ENCODE measurements at places on chromosomes 4 and X.
A peak's percentile ranks its signal among the peaks of the same experiment; 100 is the strongest.

GRCh38 chrX:23341452-23341851, 6.8 kb downstream of the PTCHD1 start:
- no peak for DNase-seq

DNA sequence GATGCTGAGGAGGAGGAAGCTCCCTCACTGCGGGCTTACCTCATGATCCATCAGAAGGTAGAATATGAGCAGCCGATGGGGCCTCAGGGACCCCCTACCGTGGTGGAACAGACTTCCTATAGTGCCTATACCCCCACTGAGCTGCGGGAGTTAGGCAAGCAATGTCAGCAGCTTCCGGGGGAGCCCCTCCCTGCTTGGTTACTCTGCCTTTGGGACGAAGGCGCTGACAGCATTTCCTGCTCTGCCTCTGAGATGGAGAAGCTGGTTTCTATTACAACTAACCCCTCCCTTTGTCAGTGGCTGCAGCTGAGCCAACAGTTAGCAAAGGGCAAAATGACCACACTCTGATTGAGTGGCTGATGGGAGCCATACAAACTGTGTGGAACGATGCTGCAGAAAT, 430.7 kb downstream of the IDS start:
- no peak for DNase-seq

GRCh38 chr4:4689694-4690440, 148.0 kb upstream of the STX18 start:
- DNase-seq = no peak

DNA sequence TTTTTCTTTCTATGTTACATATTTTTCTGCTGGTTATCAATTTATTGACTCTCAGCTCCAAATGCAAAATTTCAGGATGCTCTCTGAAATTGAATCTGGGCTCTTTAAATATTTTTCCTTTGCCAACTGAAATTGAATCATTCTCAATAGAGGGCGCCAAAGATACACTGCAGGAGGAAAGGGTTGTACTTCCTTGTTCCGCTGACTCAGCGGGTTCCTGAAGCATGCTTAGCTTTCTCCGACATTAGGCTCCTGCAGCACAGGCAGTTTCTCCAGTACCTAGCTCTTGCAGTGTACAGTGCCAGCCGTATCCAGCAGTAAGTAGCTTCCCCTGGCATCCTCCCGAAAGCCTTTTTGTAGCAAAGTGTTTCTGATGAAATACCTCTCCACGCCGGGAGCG, 28.8 kb upstream of the CFAP47 start:
- no peak for DNase-seq

- no peak for DNase-seq
Measured at GRCh38 chr4:119731778-119732177, 103.2 kb upstream of the PDE5A start.

DNA sequence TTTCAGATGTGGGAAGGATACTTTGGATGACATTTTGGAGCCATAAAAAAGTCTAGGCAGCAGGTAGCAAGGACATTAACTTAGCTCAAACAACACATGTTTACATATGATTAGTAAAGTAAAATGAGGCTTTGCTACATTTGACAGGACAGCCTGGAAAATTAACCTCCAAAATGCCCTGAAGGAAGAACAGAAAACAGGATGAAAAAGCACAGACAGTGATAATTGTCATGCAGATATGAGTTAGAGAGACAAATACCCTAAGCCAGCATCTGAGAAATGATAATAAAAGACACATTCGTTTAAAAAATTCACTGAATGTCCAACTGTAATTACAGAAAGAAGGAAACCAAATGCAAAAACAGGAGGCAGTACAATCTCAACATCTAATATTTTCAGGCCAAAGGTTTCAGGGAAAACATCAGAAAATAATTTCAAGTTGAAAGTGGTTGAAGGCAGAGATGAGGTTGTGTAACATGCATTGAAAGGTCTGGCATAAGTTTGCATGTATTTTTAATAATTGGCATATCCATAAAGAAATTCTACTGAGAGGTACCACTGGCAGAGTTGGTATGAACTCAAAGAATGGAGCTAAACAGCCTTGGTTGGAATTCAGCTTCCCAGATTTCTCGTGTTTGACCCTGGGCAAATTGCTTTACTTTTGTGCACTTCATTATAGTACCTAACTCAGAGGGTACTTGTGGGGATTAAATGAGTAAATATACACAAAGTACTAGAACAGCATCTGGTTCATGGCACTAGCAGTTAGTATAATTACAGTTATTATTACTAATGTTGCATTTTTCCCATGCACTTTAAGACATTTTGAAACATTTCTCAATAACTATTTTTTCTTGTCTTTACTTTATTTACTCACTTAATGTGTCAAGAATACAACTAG, 54.4 kb upstream of the MAP9 start:
- no peak for DNase-seq

GRCh38 chr4:82989575-82990429, 20.8 kb downstream of the LIN54 start:
- no peak for DNase-seq

GRCh38 chr4:2266821-2267220, 4.9 kb upstream of the MXD4 start:
- no peak for DNase-seq

DNA sequence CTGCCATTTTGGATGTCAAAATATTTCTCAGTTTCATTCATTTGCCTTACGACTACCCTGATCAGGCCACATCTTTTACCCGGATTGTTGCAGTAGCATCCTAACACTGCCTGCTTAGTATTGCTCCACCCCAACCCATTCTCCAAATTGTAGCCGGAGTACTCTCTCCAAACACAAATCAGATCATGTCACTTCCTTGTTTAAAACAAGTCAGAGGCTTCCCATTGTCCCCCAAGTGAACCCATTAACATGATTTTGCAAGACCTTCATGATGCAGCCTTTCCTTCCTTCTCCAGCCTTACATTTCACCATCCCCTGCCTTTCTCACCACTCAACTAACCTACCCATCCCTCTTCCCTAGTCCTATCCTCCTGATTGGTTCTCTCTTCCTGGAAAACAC, 53.1 kb downstream of the FANCB start:
- no peak for DNase-seq

DNA sequence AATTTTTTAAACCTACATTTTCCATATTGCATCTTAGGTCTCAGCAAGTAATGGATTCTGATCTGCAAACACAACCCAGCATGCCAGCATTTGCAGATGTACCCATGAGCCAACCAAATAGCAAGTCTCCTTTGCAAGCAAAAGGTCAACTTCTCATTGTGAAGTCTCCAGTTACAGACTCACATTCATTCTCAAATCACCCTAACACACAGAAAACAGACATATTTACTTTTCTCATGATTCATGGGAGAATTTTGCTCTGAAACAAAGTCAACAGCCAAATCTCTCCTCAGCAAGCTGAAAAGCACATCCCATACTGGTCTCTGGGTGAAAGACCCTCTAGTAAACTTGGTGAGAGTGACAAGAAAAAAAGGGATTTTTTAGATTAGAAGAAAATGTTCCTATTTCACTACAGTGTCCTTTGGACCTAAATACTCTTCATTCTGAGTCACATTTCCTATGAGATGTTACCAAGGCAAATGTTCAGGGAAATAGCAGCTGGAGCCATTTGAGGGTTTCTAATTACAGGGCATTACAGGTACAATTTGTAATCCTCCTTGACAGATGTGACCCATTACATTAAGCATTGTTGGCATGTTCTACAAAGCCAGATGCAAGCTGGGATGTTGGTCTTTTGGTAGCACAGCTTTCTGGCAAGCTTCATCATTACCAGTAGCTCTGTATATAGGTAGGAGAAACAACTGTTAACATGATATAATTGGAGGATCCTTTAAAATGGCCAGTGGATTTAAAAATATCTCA, 383.3 kb downstream of the SMARCA1 start:
- DNase-seq = no peak

DNA sequence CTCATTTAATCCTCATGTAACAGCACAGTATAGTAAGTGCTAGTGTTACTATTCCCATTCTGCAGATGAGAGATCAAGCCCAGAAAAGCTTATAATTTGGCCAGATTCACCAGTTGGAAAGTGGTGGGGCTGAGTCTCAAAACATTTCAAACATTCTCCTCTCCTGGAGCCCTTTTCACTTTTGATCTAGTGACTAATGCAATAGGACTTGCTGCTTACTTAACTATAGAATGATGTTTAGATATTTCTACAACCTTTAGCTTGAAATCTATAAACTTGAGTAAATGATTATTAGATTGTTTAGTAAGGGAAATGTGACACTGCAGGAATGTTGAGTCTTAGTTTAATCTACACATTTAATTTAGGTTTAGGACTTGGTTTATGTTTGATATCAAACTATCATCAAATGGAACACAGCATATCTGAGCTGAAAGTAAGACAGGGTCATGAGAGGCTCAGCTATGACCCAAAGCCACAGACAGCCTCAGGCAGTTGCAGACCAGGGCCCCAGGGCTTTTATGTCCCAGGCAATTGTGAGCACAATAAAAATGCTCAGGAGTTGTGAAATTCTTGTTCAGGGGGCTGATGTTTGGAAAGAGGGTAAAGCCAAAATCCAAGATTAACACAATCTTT, 199.5 kb upstream of the HS3ST1 start:
- no peak for DNase-seq

- peak; percentile 79 for DNase-seq
Measured at GRCh38 chr4:13546941-13547484, 2.7 kb upstream of the NKX3-2 start.

DNA sequence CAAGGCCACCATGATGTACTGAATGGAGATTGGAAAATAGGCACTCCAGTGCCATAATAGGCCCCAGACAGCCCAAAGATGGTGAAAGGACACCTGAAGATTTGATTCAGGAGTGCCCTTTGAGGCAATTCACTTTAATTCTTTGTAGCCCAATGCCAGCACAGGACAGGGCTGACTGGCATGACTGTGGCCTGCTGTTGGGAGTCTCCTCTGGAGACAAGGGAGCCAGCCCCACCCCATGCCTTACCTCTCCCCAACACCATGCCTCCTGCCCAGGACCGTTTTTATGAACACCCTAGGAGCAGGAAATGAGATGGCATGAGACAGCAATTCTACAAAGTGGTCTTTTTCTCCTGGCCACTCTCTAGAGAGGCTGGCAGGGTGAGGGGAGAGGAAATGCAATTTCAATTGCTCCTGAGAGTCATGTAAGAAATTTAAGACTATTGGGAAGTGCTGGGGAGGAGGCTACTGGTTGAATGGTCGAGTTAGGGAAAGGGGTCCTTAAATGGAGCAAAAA, 94.2 kb upstream of the MAMLD1 start:
- no peak for DNase-seq

- no peak for DNase-seq
Measured at GRCh38 chr4:141389649-141390048, 169.0 kb downstream of the ZNF330 start.

DNA sequence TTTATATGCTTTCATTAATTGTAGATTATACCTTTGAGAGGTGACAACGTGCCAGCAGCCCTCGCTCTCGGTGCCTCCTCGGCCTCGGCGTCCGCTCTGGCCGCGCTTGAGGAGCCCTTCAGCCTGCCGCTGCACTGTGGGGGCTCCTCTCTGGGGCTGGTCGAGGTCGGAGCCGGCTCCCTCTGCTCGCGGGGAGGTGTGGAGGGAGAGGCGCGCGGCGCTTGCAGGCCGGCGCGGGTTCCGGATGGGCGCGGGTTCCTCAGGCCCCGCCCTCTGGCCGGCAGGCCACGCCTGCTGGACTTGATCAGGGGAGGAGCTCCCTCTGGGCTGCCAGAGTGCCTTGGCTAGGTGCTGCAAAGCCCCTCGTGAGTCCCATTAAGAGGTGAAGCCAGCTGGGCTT, 321.1 kb upstream of the PCDH18 start:
- DNase-seq = no peak

GRCh38 chr4:153458969-153459368, 7.2 kb upstream of the TMEM131L start:
- DNase-seq = no peak

DNA sequence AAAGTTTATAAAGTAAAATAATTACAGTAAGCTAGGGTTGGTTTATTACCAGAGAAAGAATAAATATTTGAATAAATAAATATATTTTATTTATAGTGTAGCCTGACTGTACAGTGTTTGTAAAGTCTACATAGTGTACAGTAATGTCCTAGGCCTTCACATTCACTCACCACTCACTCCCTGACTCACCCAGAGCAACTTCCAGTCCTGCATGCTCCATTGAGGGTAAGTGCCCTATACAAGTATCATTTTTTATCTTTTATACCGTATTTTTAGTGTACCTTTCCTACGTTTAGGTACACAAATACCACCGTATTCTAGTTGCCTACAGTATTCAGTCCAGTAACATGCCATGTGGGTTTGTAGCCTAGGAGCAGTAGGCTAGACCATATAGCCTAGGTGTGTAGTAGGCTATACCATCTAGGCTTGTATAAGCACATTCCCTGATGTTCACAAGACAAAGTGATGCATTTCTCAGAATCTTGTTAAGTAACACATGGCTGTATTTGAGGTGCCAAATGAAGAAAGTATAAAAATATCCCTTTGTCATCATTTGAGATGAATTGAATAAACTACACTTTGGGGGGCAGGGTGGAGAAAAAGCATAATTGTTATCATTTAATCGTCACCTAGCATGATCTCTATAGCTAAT, 14.7 kb upstream of the KLHL8 start:
- DNase-seq = no peak
